ENCODE measurements at places on chromosomes 12 and 14.

DNA sequence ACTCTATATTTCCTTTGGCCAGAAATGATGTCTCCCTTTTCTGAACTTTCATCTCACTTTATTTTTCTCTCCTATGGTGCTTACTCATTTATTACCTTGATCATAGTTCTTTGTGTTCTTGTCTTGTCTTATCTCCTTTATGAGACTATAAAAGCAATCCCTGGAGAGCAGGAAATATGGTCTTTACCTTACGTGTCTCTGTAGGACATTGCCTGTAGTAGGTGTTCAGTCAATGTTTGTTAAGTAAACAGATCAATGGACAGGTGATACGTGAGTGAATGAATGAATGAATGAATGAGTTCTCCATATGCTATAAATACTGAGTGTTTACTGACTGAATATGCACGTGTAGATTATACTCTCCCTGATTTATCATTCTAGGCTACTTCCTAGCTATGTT, 193.7 kb upstream of the HMGA2 start:
- no peak for DNase-seq

- DNase-seq, result no peak
Measured at GRCh38 chr12:124727264-124727800, 136.3 kb downstream of the SCARB1 start.

GRCh38 chr14:24630872-24631477, 3.0 kb downstream of the GZMB start:
- no peak for DNase-seq

DNA sequence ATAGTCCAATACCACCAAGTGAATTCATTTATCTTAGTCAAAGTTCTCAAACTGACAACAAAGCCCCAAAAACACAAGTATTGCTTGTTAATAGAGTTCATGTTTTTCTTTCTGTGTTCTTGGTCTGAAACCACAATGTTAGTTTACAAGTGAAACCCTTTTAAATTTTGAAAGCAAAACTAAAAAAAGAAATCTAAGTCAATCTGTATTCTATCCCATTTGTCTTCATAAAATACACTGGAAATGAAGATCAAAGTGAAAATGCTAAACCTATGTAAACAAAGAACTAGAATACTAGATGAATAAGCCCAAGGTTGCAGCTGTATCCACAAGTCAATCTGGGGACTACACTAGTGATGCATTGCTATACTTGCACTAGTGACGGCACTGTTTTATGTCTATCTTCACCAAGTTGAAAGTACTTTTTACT, 10.4 kb downstream of the MAP4K5 start:
- no peak for DNase-seq

DNA sequence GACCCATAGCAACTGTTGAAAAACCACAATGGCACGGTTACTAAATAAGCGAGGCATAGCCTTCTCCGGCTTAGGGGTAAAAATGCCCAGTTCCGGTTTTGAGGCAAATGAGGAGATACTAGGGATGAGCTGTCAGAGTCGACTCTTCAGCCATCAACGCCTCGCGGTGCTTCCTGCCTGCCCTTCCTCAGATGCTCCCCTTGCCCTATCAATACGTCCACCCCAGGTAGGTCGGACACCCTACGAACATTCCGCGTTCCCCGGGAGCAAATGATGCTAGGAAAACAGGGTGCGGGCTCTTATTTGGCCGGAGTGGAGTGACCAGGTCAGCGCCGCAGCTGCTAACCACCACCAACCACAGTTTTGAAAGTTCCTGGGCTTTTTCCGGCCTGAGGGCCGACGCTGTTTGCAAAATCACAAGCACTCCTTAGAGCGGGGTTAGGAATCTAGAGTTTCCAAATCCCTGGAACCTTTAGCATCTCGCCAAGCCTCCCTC, 1.2 kb downstream of the SRSF9 start:
- no peak for DNase-seq

- DNase-seq, result peak; percentile 44
Measured at GRCh38 chr14:67666750-67667449, 7.5 kb downstream of the VTI1B start.

GRCh38 chr12:54138219-54138618, 50.6 kb downstream of the SMUG1 start:
- no peak for DNase-seq

- no peak for DNase-seq
Measured at GRCh38 chr14:103402695-103403094, 17.5 kb downstream of the MARK3 start.

DNA sequence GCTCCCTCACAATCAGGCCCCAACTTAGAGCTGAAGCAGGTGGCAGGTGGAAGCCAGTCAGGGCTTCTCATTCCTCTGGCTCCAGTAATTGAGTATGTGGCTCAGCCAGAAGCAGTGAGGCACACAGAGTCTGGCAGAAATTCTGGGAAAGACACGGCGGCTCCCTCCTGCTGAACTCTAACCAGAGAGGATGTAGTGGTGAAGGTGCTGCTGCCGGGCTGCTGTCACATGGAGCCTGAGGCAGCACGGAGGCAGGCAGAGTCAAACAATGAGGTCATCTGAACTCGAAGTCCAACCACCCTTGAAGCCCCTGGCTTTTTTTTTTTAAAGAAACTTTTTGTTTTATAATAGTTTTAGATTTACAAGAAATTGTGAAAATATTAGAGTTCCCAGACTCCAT, 33.4 kb upstream of the SMOC1 start:
- DNase-seq, result peak; percentile 73

GRCh38 chr12:110684312-110684836, 4.5 kb downstream of the HVCN1 start:
- no peak for DNase-seq

DNA sequence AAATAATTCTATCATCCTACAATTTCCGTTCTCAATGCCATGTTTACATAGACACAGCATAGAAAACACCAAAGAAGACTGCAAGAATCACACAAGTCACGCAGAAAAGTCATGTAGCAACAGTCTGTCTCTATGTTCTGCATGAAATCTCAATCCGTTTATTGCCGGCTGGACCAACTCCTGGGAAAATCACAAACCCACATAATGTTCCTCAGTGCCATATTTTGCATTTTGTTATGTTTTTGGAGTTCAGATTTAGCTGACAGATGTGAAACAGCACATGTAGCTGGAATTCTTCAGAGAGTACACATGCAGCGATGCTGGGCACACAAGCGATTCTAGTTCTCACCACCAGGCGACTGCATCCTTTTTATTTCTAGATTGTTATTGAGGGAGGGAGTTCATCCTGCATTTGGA, 193.1 kb downstream of the APAF1 start:
- DNase-seq, result no peak

DNA sequence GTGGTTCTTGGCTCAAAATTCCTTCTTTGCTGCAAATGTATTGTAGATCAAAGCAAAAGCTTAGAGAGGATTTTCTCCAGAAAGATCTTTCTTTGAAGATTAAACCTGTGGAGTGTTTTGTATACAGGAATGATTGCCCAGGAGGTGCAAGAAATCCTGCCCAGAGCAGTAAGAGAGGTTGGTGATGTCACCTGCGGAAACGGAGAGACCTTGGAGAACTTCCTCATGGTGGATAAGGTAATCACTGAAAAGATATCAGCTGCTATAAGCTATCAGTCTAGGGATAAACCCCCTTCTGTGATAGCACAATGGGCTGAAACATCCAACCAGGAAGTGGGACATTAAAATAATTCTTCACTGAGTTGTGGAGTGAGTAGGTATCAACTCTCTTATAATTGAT, 85.7 kb downstream of the MYRFL start:
- no peak for DNase-seq

- DNase-seq, result no peak
Measured at GRCh38 chr14:103931422-103931821, 3.2 kb downstream of the TDRD9 start.

DNA sequence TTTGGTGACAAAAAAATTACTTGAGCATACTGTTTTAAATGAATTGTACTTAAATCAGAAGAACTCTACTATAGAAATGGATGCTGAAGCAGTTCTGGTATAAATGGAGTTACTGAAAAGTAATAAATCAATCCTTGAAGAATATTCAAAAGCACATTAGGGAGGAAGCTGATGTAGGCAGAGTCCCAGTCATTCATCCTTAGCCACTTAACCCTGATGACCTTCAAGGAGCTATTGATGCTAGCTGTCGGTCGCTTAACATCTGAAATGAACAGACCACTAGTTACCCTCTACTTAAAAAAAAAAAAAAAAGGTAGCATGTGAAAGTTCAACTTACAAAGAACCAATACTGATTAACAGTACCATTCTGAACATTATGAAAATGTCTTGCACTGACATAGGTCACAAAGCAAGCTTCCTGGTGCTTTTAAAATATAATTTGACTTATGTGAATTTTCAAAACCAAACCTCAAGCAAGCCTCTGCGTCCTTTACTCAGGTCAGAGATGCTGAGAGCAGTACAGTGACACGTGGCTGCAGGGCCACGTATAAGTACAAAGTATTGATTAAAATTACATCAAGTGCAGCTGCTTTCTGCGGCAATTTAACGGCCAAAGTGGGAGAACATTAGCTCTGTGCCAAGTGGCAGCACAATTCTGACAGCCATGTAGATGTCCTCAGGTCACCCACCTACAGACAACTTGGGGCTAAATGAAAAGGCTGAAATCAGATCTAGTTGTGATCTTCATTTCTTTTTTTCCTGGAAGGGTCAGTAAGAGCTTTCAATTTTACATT, 18.1 kb downstream of the PPM1H start:
- DNase-seq, result peak; percentile 74

DNA sequence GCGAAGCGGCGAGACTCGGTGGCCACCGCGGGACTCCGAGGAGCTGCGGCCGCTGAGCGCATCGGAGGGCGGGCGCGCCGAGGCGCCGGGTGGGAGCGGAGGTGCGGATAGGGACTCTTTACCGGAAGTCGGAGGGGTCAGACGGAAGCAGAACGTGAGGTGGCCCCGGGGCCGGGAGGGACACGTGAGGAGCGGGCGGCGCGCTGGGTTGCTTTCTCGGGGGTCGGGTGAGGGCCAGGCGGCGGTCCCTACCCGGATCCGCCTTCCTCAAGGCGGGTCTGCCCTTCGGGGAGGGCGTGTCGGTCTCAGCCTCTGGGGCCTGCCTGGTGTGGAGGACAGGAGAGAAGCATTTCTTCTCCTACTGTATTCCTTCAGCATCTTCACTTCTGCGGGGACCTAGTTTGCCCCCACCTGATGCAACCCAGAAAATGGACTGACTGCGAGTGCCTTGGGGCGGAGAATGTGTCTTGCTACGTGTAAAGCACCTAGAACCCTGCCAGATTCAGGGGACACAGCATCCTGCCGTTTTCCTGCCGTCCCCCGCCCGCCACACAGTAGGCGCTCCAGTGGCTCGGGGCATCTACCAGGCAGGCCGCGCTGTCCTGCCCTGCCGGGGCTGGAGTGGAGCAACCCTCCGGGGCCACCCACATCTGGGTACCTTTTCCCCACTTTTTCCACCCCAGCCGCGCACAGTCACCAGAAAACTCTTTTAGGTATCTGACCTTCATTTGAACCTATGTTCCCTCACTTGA, 514 bp upstream of the ATXN2 start:
- DNase-seq, result peak; percentile 89

GRCh38 chr14:101365329-101366158, 195.8 kb upstream of the DIO3 start:
- DNase-seq, result no peak

GRCh38 chr14:94805680-94806288, 35.9 kb upstream of the GSC start:
- no peak for DNase-seq

- DNase-seq, result no peak
Measured at GRCh38 chr14:54312166-54312801, 84.5 kb upstream of the CDKN3 start.

DNA sequence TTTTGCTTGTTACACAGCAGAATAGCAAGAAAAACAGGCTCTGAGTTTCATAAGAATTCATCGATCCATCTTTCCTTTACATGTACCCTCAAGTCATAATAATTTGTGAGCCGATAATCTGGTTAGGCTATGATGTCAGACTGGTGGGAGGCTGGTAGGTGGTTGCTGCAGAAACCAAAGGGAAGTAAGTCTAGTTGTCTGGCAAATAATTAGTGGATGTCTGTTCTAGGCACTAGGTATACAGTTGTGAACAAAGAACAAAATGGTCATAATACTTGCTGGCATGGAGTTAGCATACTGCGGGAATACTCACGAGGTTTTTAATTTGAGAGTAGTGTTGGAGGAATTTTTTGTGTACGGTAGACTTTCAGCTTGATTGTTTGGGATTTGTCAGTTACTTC, 8.8 kb downstream of the SUSD6 start:
- no peak for DNase-seq

DNA sequence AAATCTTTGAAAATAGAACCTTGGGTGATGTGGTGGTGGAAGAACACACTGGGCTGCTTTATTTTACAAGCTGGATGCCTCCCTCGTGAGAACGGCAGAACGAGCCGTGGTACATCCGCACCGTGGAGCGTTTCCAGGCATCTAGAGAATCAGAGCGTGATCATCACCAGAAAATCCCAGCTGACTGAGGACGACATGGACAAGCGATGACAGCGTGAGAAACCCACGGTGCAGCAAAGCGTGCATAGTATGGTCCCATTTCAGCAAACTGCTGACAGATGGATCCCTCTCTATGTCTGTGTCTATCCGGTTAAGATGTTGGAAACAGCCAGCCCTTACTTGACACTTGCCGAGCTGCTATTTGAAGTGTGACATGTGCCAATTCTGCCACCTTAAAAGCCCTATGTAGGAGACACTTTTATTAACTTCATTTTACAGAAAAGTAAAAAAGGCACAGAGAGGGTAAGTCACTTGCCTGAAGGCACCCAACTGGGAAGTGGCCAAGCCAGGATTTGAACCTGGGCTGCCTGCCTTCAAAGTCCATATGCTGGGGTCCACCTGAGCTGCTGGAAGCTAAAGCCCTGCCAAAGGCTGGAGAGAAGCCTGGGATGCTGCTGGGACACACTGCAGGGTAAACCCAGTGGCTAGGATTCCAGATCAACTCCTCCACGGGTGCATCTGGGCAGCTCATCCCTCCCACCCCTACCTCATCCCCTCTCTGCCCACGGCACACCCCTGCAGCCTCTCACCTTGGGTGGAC, 14.9 kb downstream of the SCARB1 start:
- no peak for DNase-seq

- no peak for DNase-seq
Measured at GRCh38 chr12:112928978-112929377, 9.3 kb upstream of the OAS3 start.

- no peak for DNase-seq
Measured at GRCh38 chr14:51539571-51540037, 112.1 kb upstream of the FRMD6 start.

GRCh38 chr14:64147126-64147790, 146.9 kb downstream of the ESR2 start:
- no peak for DNase-seq

GRCh38 chr12:96368233-96368632, 32.0 kb downstream of the CDK17 start:
- no peak for DNase-seq

DNA sequence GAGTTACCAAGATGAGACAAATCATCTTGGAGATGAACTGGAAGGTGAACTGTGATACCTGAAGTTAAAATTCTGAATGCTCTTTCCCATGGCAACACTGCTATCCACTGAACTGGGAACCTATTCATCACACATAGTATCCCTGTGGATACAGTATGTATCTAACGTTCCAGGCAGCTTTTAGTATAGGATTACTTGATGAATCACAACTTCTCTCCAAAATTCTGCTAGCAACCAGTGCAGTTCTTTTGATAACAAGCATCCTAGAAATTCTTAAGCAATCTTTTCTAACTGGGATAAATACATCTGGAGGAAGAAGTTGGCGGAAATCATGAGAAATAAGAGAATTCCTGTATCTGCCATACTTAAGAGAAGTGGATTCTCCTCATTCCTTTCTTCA, 66.4 kb downstream of the PAWR start:
- DNase-seq, result no peak

Data from NCI-H2107 (cell line).